SK-N-SH (cell line): ENCODE measurements at places on chromosomes 5 and 9.

DNA sequence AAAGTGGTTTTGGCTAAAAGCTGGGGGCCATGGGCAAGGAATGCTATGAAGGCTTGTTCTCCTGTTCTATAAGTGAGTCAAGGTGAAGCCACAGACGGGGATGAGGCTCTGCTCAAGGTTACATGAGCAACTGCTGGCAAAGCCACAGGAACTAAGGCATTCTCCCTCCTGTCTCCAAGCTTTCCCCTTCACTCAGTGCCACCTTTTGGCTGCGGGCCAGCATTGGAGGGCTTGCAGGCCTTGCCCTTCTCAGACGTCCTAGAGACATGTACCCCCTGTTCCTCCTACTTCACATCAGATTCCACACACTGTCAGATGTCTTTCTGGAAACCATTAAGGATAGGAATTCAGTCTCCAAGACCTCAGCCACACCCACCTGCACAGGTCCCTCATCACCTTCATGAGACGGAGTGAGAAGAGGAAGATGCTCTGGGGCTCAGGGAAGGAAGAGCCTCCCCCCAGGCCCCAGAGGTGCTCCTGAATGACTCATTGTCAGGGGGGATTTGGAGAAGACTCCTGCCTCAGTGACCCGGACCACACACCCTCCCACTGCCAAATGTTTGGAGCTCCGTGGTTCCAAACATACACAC, 20.5 kb upstream of the MEIKIN start:
- no peak for DNase-seq

GRCh38 chr5:56561455-56561854, 253.9 kb upstream of the MAP3K1 start:
- no peak for DNase-seq

DNA sequence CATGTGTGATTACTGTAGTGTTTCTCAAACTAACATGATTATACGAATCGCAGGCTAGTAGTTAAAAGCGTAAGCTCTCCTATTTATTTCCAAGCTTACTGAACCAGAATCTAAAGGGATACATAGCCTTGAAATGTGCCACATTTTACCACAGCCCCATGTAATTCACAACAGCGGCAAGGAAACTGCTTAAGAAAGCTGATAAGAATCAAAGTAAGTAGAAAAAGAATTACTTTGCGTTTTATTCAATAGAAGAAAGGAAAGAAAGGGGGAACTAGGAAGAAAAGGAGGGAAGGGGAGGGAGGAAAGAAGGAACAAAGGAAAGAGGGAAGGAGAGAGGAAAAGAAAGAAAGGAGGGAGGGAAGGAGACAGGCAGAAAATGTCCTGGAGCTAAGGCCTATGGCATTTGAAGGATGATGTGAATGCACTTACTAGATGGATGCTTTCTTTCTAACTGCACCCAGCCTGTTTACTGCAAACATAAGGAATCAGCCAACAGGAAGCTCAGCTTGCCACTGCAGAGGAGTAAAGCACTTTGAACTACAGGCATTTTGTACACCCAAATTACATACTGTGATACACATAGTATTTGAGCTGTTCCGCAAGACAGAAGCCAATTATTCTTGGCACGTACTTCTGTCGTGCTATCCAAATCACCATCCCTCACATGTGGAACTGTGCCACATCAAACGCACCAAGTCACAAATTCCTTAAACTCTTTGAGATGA, 521.7 kb downstream of the RAB3C start:
- no peak for DNase-seq

DNA sequence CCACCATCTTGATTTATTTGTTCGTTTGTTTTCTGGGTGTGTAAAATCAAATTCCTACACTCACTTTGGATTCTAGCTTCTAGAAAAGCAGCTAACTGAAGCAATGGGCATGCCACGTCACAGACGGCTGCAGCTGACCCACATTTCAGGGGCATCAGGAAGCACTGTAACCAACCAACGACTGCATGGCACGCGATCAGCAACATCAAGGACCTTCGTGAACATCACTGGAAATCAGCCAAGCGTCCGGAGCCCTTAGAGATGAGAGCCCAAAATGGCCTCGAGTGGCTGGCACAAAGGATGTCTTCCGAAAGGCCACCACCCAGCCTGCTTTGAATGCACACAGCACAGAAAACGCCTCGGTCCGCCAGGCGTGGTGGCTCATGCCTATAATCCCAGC, 191.1 kb downstream of the OLFM1 start:
- DNase-seq, result no peak

GRCh38 chr5:171845857-171846256, 60.2 kb downstream of the SMIM23 start:
- no peak for DNase-seq

GRCh38 chr9:137222190-137223077, at the start of gene RNF208:
Gene RNF208 (minus strand): TSS chr9:137222240. CDS start chr9:137221212, 1,028 bp downstream.
- peak; percentile 80 for DNase-seq

- peak; percentile 87 for DNase-seq
These were observed at the start of gene ARHGEF37 for GRCh38 chr5:149581192-149581861. Gene ARHGEF37 (plus strand): TSS chr5:149581498. CDS start chr5:149597770, 16,272 bp downstream.

GRCh38 chr5:161183559-161183958, 331.5 kb upstream of the ATP10B start:
- no peak for DNase-seq

DNA sequence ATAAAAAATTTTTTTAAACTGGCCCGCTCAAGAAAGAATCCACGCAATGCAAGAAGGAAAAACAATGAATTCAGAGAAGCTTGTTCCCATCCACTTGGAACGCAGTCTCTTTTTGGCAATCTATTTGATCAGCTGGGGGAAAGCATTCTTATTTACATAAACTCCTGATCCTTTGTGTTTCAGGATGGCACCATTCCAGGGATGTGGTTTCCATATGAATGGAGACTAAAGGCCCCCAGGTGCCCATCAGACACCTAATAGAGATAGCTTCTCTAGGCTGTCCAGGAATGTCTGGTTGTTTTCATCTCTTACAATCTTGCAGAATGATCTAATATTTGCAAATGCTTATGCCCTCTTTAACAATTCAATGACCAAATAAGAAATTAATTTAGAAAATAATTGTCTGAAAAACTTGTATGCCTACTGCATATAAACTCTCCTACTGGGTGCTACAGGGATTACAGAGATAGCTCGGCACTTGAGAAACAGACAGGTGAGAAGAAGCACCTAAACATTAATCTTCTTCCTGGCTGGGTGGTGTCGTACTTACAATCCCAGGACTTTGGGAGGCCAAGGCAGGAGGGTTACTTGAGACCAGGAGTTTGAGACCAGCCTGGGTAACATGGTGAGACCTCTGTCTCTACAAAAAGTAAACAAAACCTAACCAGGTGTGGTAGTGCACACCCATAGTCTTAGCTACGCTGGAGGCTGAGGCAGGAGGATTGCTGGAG, 3.0 kb upstream of the RASGRF2 start:
- no peak for DNase-seq

DNA sequence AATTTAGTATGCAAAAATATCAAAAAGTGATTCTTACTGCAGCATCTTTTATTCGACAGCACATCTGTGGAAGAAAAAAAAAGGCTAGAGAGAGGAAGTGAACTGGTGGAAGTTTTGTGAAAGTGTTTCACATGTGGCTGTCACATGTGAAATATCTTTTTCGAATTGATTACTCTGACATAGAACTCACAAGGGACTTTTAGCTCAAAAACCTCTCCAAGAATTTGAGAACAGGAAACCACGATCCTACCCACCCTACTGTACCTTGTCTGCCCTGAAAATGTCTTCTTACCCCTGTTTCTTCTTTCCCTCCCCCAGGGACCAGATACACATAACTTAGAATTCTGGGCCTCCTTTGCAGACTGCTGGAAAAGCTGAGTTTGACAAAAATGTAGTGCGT, 106.5 kb upstream of the PRRC1 start:
- no peak for DNase-seq

DNA sequence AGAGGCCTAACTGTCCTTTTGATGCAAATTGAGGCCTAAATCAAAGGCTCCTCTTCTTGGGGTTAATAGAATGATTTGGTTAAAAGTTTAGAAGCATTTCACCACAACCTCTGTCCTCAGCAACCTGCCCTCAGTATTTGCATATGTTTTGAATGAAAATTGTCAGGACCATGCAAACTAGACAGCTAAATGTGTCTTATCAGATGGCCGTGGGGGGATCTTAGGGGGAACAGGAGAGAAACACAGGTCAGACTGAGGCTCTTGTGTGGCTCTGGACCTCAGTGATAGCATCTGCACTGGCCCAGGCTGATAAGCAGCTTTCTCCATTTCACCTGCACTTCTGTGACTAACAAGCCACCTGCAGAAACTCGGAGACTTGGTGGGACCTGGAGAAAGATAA, 49.0 kb downstream of the FOXI1 start:
- peak; percentile 34 for DNase-seq

- DNase-seq, result no peak
These were observed 205.6 kb downstream of the TUSC1 start for GRCh38 chr9:25472681-25473080.

- DNase-seq, result peak; percentile 49
These were observed 122.9 kb upstream of the TAF11L2 start for GRCh38 chr5:17374973-17375742.

- no peak for DNase-seq
These were observed 643.7 kb downstream of the TLE1 start for GRCh38 chr9:81045658-81046057.

DNA sequence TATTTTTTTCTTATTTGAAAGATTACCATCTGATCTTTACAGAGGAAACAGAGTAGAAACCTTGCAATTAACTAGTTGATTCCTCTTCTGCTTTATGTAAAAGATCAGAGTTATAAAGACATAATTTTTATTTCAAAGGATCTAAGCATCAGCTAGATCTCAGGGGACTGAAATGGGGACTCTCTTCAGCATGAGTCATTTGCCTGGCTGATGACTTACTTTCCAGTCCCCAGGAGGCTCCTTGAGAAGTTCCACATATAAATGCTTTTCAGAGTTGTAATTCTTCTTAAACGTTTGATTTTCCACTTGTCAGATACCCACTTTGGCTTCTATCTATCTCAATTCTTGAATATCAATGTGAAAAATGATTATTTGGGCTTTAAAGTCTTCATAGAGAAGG, 389.4 kb downstream of the RAB3C start:
- DNase-seq, result no peak

- DNase-seq, result no peak
These were observed 787.1 kb upstream of the CTNND2 start for GRCh38 chr5:12691330-12691729.

DNA sequence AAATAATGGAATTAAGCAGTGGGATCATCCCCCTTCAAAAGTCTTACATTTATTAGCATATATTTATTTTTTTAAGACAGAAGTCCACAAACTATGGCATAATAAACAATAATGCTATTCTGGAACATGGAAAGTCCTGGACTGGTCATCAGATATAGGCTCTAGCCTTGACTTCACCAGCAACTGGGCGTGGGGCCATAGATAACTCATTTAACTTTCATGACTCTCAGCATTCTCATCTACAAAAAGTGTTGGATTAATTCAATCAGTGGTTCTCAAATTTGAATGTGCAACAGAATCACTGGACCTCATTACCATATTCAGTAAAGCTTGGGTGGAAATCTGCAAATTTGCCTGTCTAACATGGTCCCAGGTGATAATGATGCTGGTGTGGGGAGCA, 253.8 kb downstream of the FBXL7 start:
- no peak for DNase-seq

DNA sequence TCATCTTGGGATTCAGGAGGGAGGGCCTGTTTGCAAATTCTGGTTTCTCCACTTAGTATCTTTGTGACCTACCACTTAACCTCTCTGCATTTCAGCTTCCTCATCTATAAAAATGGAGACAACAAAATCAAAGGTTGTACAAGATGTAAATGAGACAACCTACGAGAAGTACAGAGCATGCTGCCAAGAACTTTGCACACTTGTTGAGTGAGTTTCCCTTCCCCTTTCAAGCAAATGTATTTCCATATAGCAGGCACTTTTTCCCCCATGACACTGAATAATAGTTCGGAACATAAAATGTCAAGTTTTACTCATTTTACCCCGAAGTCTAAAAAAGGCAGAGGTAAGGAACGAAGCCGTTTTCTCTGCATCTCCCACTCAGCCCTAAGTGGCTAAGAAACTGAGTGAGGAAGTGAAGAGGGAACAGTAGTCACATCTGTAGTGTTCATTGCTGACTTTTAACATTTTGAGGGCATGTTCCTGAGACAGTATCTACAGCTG, 159.0 kb downstream of the TLE1 start:
- no peak for DNase-seq

DNA sequence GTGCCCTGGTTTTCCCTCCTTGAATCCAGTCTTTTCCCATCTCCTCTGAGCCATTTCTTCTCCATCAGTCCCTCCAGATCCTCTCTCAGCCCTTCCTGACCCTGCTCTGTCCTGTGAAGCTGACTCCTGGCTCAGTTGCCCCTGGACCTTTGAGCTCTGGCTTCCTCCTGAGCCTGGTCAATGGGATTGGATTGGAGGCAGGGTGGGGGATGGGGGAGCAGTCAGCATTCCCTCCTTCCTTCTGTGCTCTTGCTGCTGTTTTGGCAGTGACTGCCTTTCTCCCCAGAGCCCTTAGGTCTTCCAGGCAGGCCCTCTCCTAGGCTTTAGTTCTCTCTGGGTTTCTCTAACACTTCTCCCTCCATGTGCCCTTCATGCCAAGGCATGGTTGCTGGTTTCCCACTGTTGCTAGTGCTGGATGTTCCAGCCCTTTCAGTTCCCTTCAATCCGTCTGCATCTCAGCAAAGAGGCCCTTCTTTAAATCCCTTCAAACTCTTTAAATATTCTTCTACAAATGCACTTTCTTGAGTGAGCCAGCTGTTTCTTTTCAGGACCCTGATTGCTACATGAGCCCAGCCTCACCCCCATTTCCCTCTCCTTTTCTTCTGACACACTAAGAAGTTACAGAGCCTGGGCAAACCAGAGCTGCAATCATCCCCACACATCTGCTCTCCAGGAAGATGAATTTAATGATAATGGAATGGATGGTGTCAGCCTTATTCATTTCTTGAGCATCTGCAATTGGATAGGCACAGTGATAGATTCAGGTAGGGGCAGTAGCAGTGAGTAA, 2.2 kb downstream of the TNFSF15 start:
- DNase-seq, result no peak

DNA sequence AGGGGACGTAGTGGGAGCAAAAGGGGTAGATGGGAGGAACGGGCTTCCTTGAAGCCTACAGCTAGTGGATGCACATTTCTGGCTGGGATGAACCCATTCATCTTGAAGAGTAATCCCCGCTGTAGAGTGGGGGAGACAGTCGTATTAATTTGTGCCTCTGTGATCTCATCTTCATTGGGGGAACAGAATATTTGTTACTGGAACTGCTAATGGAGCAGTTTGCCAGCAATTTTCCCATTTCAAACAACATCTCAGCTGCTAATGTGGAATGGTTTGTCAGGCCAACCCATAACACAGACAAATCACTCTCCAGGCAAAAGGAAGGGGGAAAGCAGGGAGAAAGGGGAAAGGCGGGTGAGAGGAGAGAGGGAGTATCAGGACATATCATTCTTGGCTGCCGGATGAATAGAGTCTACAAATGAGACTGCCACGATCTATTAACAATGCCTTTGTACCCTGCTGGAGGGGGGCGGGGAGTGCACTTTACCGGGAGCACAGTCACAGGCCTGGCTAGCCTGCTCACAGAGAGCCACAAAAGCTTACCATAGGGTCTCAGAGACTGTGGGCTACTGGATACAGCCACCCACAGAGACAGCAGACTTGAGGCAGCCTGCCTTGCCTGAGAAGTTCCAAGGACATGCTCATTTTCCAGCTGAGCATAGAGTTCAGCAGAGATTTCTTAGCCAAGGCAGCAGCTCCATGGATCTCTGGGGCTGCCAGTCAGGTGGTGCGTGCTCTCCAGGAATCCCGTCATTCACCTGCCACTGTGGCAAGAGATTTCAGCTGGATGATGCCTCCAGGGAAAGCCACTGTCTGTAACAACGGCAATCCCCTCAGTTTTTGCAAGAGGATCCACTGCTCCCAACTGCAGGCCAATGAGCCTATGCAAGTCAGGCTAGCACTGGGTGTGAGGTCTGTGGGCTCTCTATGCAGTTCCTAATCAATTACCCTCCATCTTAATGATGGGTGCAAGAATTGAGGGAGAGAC, 217.7 kb upstream of the PANK3 start:
- DNase-seq, result no peak
